ENCODE measurements at places on chromosomes 6 and 20.

DNA sequence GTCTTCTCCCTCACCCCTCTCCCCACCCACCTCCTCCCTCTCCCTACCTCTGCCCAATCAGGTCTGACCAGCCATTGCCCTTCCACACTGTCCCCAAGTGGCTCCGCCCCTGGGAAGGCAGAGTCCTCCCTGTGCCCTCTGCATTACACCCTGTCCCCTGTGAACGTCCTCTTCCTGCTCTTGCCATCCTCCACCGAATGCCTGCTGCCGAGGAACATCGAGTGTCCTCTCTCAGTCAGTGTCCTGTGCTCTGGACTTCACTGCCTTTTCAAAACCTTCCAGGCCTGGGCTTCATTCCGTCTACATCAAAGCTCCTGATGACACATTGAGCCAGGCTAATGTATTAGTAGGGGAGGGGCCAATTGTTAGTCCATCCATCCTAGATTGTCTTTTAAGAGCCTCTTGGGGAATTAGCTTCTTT, 3.3 kb upstream of the PACSIN1 start:
- no peak for DNase-seq

GRCh38 chr6:106856227-106856874, 118.2 kb downstream of the CD24 start:
- DNase-seq = no peak

DNA sequence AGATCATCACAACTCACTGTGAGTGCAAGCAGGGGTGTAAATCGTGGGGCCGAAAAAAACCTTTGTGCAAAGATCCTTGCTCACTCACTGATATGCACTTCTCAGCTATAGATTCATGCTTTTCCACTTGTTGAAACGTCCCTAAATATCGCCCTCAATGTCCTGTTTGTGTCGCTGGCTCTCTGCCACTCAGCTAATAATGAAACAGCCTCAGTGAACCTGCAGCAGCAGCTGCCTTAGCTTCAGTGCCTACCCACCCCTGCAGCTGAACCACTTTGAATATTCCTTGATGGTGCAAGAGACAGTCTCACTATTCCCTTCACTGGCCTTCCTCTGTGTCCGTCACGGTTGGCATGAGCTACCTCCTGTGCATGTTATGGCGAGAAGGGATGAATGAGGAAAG, 128.9 kb upstream of the NAA20 start:
- DNase-seq = no peak

- no peak for DNase-seq
These were observed 41.4 kb upstream of the ARID1B start for GRCh38 chr6:156735751-156736150.

DNA sequence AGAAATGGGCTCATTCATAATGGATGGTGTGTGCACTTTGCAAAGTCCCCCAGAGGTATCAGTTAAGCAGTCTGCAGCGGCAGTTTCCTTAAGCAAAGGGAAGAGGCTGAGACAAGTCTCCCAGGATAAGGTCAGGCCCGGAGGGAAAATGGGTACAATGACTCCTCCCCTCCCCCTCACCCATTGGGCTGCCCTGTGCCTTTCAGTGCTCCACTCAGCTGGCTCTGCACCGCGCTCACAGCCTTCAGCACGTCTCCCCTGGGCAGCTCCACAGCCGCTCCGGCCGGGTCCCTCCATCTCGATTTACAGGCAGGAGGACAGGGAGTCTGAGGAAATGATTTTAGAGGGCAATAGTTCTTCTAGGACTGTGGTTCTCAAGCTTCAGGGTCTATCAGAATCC, 264.8 kb downstream of the LRFN2 start:
- DNase-seq = no peak

DNA sequence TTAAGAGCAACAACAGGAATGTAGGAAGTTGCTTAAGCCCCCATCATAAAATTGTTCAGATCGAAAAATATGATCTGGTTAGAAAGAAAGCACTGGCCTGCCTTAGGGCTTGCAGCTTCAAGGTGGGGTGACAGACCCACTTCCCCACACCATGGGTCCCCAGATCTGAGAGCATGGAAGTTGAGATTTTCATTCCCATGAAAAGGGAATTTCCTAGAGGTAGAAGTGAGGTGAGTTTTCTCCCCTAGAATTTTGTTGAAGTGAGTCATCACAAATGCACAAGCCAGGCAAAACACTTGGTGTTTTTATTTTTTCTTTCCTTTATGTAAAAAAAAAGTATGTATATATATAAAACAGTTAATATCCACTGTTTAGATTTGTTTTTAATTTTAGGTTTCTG, 213.6 kb upstream of the SUPT3H start:
- no peak for DNase-seq

DNA sequence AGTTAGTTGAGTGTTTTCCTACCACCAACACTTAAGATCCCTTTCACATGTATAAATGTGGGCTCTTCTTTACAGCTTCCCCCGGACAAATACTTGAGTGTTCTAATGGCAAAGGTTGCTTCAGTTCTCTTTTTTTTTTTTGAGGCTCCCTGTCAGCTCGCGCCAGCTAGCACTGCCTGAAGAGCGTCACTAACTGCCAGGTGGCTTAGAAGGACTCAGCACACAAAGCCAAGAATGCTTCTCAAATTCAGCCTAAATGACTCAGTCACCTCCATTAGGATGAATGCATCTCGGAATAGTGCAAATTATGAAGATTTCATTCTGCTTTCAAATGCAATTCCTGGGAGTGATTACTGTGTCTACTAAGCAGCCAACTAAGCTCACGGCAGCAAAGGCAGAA, 150.7 kb upstream of the BTBD3 start:
- no peak for DNase-seq

DNA sequence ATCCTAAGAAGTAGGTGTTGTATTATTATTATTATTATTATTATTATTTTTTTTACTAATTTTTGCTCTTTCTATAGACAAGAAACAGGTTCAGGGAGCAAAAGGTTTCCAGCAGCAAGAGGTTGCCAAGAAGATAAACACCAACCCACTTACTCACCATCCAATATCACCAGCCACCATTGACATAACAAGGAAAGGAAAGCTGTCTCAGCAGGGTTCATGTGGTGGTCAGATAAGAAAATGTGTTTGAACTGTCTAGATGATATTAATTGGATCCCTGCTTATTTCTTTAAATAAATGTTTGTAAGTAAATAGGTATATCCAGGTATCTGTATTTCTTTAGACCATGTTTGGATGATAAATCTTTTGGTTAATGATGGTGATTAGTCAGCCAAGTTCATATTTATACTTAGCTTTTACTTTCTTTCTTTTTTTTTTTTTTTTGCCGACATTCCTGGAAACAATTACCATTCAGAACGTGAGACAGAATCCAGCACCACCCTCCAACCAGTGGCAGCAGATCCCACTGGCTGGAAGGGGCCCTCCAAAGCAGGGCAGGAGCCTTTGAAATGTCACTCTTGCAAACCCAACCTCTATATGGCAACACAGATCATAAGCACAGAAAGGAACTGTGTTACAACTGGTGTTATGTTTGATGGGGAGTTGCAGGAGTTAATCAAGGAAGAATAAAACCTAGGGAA, 139.2 kb upstream of the ECI2 start:
- no peak for DNase-seq

- no peak for DNase-seq
These were observed 7.0 kb downstream of the CD2AP start for GRCh38 chr6:47484616-47485015.

DNA sequence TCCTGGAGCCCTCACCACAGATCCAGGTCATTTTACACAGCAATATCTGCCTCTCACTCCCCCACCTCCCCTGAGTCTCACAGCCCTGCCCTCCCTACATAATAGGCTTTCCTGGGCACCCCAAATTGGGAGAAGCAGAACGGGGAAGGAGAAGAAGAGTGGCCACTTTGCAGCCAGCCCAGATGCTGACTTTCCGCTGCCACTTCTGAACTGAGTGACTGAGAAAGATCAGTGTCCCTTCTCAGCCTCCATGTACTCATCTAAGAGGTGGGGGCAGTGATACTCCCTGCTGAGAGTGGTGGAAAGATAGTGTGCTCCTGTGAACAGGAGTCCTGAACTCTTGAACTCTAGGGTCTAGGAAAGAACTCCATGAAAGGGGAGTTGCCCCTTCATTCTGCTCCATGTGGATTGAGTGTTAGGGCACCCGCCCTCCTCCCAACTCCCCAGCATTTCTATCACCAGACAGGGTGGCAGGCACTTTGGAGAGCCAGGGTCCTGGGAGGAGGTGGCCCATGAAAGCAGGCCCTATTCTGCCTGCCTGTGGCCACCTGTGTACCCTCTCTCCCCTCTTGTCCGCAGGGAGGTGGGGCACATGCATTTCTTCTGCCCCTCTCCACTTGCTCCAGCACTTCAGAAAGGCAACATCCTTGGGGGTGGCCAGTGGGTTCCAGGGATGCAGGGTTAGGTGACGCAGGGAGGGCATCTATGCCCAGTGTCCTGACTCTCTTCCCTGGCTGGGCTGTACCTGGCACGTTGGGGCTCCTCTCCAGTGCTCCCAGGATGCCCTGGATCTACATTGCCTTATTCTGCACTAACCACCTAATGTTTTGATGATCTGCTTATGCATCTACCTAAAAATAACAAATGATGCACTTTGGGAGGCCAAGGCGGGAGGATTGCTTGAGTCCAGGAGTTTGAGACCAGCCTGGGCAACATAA, 38.3 kb upstream of the MRPS18A start:
- DNase-seq = no peak

DNA sequence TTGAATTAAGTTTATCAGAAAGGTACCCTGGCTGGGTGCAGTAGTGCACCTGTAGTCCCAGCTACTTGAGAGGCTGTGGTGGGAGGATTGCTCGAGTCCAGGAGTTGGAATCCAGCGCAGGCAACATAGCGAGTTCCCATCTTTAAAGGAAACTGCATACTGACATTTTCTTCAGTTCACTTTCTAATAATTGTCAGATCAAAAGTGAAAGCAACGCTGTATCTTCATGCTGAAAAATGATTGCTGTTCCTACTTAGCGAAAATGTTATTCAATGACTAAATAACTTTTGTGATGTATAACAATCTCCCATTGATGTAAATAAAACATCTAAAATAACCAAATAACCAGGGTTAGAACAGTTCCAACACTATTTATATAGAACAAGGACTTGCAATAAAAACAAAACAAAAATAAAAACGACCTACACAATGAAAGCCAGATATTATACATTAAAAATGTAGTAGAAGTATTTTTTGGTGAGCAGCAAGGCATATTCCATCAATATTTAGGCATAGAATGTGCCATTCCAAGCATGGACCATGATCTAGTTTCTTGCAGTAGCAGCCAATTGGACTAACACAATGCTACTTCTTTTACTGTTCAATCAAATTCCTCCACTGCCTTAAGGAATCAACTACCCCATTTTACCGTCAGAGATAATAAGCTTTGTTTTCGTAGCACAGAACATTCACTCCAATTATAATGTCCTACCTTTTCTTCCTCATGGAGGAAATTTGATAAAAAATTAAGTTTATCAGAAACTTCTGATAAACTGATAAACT, 1.5 kb downstream of the LATS1 start:
- DNase-seq = peak; percentile 44

DNA sequence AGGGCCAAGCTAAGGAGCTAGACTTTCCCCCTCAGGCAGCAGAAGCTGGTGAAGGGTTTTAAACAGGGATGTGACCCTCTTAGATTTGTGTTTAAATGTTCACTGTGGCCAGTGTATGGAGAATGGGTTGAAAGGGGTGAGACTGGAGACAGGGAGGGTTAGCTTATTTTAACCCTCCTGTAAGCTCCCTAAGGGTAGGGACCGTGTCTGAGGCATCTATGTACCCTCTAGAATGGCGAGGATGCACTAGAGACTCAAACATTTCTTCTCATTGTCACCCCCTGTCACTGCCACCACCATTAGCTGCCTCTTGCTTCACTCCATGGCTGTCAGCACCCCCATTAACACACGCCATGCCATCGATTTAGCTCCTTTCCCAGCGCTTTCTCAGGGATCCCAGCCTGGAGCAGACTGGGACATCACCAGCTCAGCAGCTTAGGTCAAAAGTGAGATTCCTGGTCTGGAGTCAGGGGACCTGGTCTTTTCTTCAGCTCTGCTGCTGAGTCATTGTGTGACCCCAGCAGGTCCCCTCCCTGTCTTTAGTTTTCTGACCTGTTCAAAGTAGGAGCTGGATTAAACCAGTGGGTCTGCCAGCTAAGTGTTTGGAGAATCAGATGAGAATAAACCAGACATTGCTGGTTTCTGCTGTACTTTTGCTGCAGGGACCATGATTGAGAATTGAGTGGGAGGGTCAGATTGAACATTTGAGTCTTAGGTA, 1.1 kb upstream of the SLC22A7 start:
- DNase-seq = no peak

DNA sequence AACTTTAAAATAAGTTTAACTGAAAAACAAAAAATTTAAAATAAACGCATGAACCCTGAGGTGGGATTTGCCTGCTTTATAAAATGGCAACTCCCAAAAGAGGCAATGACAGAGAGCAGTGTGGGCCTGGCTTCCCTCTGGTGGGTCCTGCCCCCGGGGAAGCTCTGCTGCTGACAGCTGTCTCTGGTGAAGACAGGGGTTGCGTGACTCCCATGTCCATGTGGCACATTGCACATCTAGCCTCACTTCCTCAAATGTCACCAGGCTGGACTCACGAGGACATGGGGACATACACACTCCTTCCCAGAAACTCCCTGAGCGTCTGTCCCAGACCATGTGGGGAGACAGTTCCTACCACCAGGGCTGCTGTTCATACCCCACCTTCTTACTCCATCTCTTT, 66.2 kb downstream of the ABHD12 start:
- DNase-seq = no peak

- no peak for DNase-seq
These were observed 6.3 kb upstream of the PARD6B start for GRCh38 chr20:50724851-50725723.

- DNase-seq = no peak
These were observed 211.8 kb upstream of the CITED2 start for GRCh38 chr6:139586273-139586672.

DNA sequence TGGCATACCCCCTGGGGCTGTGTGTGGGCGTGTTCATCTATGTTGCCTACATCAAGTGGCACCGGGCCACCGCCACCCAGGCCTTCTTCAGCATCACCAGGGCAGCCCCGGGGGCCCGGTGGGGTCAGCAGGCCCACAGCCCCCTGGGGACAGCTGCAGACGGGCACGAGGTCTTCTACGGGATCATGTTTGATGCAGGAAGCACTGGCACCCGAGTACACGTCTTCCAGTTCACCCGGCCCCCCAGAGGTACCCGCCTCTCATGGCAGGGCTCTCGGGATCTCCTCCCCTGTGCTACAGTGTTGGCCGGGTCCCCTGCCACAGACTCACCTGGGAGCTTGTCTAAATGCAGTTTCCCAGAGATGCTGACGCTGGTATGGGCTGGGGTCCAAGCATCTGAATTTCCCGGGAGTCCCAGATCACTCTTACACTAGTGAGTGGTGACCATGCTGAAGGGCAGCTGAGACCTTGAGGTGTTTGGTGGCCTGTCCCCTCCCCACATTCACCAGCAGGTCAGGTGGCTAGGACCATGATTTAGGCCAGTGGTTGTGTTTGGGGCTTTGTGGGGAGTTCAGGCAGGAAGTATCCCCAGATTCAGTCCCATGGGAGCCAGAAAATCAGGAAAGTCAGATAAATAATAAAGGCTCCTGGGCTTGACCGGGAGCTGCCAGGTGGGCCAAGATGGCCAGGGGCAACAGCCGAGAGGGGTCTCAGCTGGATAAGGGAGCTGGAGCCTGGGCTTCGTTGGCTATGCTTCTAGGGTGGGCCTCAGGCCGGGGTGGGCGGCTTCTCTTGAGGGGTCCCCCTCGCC, 11.8 kb downstream of the ENTPD6 start:
- no peak for DNase-seq

GRCh38 chr6:116396441-116396840, 25.7 kb downstream of the DSE start:
- no peak for DNase-seq

- DNase-seq = no peak
These were observed 580.3 kb upstream of the GJE1 start for GRCh38 chr6:141552463-141552862.

- DNase-seq = no peak
These were observed 113.5 kb upstream of the GLP1R start for GRCh38 chr6:38935051-38935450.

- DNase-seq = no peak
These were observed 12.0 kb upstream of the DTNBP1 start for GRCh38 chr6:15674690-15675386.

Measured in activated CD4-positive, alpha-beta T cell treated with anti-CD3 and anti-CD28 coated beads, Interleukin-2, Interleukin-4, amounts not matched to agents 100 ng/mL and 50 ng/mL, durations not matched to agents 16 hours and 8 hours (primary cell).